ENCODE measurements at places on chromosomes 2 and 18. TPM values are rescaled to one million over a fixed set of nuclear protein-coding genes. Genes with fewer than 3 reads are reported as not detected.

PJVK gene
- polyA plus RNA-seq = 5.6 TPM

- DNase-seq = no peak
Observed at GRCh38 chr2:126449677-126450076, 206.3 kb upstream of the GYPC start.

- DNase-seq = no peak
Observed at GRCh38 chr2:235333076-235333475, 160.8 kb upstream of the AGAP1 start.

DNA sequence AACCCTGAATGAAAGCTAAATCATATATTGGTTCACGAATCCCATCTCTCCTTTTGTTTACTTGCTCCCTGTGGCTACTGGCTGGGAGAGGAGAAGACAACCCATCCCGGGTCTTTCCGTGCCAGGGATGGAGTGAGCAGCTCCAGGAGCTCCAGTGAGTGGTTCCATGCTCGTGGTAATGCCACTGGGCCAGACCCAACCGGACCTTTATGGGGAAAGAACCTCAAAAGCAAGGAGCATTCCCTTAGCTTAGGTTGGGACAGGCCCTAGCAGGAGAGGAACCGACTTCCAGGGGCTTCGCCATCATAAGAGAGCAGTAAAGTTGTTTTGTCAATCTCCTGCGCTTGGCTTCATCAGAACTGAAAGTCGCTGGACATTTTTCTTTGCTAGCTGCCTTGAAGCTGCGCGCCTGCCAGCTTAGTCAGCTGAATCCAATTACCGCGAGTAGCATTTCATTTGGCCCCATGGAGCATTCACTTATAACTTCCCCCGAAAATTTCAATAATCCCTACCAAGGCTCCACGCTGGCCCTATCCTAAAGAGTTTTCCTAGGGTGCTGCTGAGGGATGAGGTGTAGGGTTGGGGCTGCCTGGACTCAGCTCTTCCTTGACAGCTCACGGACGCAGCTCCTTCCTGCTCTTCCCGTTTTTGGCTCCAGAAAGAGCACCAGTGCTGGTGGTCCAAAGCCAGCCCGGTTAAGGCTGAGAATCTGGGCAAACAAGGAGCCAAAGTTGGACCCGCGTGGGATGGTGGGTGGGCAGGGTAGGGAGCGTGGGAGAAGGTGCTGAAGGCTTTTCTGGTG lies 4.9 kb downstream of the HOXD3 start:
- DNase-seq = no peak

GRCh38 chr18:44681076-44681970 lies 635 bp downstream of the SETBP1 start:
- DNase-seq = no peak

GRCh38 chr2:230324503-230324902 lies 2.5 kb upstream of the SP140L start:
- no peak for DNase-seq

DNA sequence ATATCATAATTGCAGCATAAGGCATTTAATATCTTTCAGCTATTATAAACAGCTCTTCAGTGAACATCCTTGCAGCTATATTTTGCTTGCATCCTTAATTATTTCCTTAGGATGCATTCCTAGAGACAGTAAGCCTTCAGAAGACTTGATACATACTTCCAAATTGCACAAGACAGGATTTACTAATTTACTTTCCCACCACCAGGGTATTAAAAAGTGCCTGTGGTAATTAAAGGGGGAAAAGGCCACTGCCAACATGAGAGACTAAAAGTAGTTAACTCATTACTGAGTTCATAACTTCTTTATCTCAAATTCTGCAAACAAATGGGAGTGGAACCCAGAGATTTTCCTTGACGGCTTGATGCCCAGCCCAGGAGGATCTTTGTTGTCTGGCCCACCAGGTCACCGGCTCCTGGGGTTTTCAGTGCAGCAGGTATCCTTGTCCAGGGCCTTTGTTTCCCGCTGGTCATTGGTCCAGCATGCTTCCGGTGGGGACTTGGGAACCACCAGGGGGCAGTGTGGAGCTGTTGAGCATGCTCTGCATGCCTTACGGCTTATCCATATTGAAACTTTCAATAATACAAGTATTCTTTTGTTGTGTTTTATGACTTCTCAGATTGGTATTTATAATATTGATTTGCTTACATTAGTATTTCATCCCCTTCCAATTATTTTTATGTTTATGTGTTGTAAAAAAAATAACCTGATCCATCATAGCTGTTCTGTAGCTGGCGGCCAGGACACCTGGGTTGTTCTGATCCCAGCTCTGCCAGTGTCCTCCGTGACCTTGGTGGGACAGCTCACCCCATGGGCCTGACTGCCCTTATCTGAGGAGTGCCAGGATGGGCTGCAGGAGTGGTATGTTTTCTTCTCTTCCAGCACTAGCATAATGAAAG lies 61.4 kb downstream of the TGOLN2 start:
- DNase-seq = peak; percentile 81

POTEJ gene
- not detected for polyA plus RNA-seq

- no peak for DNase-seq
Observed at GRCh38 chr2:33212151-33212550, 264.3 kb upstream of the RASGRP3 start.

DNA sequence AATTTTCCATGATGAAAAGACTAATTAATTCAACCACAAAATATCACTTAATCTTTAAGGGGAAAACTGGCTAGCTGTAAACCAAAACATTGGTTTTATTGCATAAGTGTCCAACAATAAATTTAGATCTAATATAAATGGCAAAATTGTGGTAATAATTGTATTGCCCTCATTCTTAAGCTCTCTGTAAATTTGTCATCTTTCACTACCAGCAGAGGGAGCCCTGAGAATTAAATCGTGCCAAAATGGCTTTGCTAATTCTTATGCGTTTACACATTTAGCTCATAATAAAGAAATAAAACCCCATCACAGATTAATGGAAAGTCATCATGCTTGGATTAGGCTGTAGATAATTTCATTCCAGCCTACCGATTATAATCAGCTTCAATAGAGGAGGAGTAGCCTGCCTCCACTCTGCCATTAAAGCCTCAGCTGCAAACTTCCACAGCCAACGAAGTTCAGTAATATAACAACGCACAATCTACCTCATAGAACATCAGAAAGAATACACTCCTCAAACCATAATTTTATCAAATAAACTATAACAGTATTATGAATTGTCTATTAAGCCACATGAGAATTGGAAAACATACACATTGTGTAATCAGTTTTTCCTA lies 70.0 kb upstream of the ATP5MC3 start:
- no peak for DNase-seq

GRCh38 chr18:79881695-79882094 lies 69.8 kb downstream of the SLC66A2 start:
- DNase-seq = no peak

DNA sequence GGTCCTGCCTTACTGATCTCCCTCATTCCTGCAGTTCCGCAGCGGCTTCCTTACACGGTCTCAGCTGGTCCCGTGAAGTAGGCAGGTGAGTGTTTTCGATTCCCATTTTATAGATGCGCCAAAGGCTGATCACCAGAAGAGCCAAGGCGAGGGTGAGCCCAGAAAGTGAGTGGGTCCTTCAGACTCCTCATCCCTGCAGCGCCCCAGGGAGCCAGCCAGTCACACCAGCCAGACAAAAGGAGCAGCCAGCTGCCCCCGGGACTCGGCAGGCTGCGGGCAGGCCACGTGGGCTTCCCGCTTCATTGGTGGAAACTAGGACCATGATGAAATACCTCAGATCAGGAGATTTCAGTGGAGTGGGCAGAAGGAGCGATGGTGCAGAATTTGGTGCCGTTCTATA lies 85.9 kb downstream of the SMAD7 start:
- no peak for DNase-seq

DNA sequence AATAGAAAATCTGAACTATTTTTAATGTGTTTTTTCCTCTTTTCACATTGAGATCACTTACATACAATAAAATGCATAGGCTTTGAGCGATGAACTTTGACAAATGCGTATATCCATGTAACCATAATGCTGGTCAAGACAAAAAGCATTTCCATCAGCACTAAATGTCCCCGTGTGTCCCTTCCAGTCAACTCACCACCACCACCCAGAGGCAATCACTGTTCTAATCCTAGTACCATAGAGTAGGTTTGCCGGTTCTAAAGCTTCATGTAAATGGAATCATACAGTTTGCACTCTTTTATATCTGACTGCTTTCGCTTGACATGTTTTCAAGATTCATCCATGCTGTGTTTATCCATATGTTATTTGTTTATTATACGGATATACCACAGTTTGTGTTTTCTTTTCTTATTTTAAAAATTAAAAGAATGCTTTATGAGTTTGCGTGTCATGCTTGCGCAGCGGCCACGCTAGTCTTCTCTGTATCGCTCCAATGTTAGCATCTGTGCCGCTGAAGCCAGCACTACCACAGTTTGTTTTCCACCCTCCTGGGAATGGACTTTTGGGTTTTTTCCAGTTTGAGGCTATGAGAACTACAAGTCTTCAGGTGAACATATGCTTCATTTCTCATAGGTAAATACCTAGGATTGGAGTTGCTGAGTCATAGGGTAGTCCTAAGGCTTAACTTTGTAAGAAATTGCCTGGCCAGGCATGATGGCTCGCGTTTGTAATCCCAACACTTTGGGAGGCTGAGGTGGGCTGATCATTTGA lies 197.5 kb upstream of the CHAC2 start:
- no peak for DNase-seq

GRCh38 chr2:85674417-85674816 lies 6.4 kb upstream of the SFTPB start:
- no peak for DNase-seq

TET3 gene
- polyA plus RNA-seq = 3.3 TPM

Data from ovary (tissue), 10 donors.